ENCODE measurements at places on chromosomes 6 and 20. TPM values are rescaled to one million over a fixed set of nuclear protein-coding genes. Genes with fewer than 3 reads are reported as not detected.

ACSS1 gene
- 0.61 TPM for total RNA-seq

GRCh38 chr20:17431621-17432364 is 99.4 kb downstream of the BFSP1 start:
- H3K27ac ChIP-seq: no peak overlapping the region
- H3K36me3 ChIP-seq: no peaks in the 10 kb centered on the region
- no peak overlapping the region for H3K4me3 ChIP-seq
- no peaks in the 10 kb centered on the region for H3K27me3 ChIP-seq

GRCh38 chr20:64210656-64211369 is 44.7 kb upstream of the PCMTD2 start:
- no peak overlapping the region for H3K27ac ChIP-seq
- H3K4me1 ChIP-seq: no peaks in the 10 kb centered on the region
- no peaks in the 10 kb centered on the region for H3K36me3 ChIP-seq
- H3K4me3 ChIP-seq: no peak overlapping the region
- no peak for DNase-seq
- no peaks in the 10 kb centered on the region for H3K27me3 ChIP-seq

DNA sequence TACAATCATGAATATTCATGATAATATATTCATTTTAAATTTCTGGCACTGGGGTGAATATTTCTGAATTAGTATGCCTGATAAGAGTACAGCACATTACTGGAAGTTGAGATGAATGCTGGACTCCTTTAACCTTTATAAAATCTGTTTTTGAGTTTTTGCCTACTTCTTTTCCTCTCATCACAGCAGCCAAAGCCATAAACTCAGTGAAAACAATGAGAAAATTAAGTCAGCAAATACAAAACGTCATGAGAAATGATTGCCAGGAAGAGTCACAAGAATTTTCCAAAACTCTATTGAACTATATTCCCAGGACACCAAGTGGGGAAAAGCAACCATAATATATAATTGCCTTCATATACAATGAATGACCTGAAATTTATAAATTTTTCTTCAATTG is 837.6 kb downstream of the TBC1D32 start:
- H3K27me3 ChIP-seq: no peaks in the 10 kb centered on the region
- H3K4me1 ChIP-seq: no peaks in the 10 kb centered on the region
- H3K27ac ChIP-seq: no peak overlapping the region
- H3K4me3 ChIP-seq: no peak overlapping the region

VGLL2 gene
- total RNA-seq: not detected

GRCh38 chr6:38316099-38316868 is 323.4 kb downstream of the BTBD9 start:
- no peak overlapping the region for H3K4me3 ChIP-seq
- H3K27me3 ChIP-seq: no peaks in the 10 kb centered on the region
- no peaks in the 10 kb centered on the region for H3K36me3 ChIP-seq
- DNase-seq: no peak
- no peaks in the 10 kb centered on the region for H3K4me1 ChIP-seq
- no peak overlapping the region for H3K27ac ChIP-seq

GRCh38 chr6:108115598-108116058 is 41.1 kb upstream of the OSTM1 start:
- peaks cover 78% of the 10 kb centered on the region for H3K27me3 ChIP-seq
- H3K4me1 ChIP-seq: peaks cover 2% of the 10 kb centered on the region
- DNase-seq: peak; percentile 69
- no peaks in the 10 kb centered on the region for H3K36me3 ChIP-seq

GRCh38 chr20:50373674-50374286 is 136.4 kb upstream of the PTPN1 start:
- no peak overlapping the region for H3K27ac ChIP-seq
- no peak for DNase-seq
- H3K27me3 ChIP-seq: no peaks in the 10 kb centered on the region
- no peaks in the 10 kb centered on the region for H3K4me1 ChIP-seq

DNA sequence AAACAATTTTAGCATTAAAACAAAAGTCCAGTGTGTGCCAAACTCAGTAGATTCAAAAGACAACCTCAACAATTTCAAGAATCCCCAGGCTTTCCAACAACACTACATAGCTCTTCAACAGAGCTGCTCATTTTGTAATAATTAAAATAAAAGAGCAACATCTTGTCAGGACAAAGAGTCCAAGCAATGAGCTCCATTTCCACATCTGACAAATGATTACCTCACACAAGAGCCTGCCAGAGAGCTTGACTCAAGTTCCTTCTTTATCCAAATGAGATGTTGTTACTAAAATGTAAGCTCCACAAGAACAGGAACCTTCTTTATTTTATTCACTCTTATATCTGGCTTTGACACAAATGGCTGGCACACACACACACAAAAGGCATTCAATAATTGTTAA is 449.8 kb downstream of the HACE1 start:
- no peaks in the 10 kb centered on the region for H3K4me1 ChIP-seq
- no peak overlapping the region for H3K4me3 ChIP-seq
- DNase-seq: no peak
- no peak overlapping the region for H3K27ac ChIP-seq
- no peaks in the 10 kb centered on the region for H3K27me3 ChIP-seq

DNA sequence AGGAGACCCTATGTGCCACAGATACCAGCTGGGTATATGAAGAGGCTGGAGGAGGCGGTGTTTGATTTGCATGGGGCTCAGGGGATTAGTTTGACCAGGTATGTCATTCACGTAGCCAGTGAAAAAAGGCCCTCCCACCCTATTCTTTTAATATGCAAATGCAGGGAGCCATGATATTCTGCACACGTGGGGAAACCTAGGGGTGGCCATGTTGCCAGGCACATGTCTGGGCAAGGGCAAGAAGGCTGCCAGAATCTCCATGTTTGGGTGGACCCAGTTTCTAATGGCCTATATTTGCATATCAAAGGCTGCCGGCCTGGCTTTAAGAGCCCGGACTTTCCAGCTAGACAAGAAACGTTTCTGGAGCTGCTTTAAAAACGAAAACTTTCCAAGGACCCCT is 60.4 kb downstream of the SOX4 start:
- H3K4me1 ChIP-seq: peaks cover 4% of the 10 kb centered on the region
- no peak overlapping the region for H3K4me3 ChIP-seq
- no peaks in the 10 kb centered on the region for H3K27me3 ChIP-seq
- peaks cover 15% of the 10 kb centered on the region for H3K36me3 ChIP-seq

MCHR2 gene
- not detected for total RNA-seq

OPRM1 gene
- not detected for total RNA-seq

- no peak for DNase-seq
- peaks cover 3% of the 10 kb centered on the region for H3K27me3 ChIP-seq
- peaks cover 32% of the 10 kb centered on the region for H3K4me1 ChIP-seq
- H3K4me3 ChIP-seq: no peak overlapping the region
- no peaks in the 10 kb centered on the region for H3K36me3 ChIP-seq
Measured at GRCh38 chr20:9576695-9577094, 62.3 kb downstream of the LAMP5 start.

PTK7 gene
- total RNA-seq: 126 TPM

DNA sequence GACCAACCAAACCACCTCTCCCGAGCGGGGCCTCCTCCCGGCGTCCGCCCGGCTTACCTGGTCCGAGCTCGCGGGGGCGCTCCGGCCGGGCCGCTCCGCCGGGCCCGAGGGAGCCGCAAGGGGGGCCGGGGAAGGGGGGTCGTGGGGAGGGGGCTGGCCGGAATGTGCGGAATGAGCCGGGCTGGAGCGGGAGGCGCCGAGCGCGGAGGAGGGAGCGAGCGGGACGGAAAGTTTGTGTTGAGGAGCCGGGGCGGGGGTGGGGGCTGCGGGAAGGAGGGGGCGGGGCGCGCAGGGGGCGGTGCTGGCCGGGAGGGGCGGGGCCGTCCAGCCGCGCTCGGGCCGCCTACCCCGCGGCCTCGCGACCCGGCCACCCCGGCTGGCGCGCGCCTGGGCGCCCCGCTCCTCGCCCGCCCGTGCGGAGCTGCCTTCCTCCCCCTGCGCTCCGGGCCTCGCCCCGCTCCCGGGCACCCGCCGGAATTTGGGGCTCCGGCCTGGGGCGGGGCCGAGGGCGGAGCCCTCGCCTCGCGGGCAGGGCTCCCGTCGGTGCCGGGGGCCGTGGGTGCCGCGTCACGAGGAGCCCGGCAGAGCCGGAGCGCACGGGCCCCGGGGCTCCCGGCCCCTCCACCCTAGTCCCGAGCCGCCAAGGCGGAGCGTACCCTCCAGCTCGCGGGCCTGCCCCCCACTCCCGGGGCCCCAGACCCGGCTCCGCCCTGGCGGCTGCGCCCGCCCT is at the start of gene TEAD3:
Gene TEAD3, minus strand, starts transcription at position 239 of the 730 bp plus-strand sequence.
- DNase-seq: peak; percentile 82
- no peaks in the 10 kb centered on the region for H3K36me3 ChIP-seq
- H3K4me1 ChIP-seq: peaks cover 7% of the 10 kb centered on the region
- H3K27ac ChIP-seq: no peak within 1 kb of the TSS
- H3K27me3 ChIP-seq: no peaks in the 10 kb centered on the region
- H3K4me3 ChIP-seq: peak within 1 kb of the TSS; percentile 87

PRR18 gene
- 0.11 TPM for total RNA-seq

DNA sequence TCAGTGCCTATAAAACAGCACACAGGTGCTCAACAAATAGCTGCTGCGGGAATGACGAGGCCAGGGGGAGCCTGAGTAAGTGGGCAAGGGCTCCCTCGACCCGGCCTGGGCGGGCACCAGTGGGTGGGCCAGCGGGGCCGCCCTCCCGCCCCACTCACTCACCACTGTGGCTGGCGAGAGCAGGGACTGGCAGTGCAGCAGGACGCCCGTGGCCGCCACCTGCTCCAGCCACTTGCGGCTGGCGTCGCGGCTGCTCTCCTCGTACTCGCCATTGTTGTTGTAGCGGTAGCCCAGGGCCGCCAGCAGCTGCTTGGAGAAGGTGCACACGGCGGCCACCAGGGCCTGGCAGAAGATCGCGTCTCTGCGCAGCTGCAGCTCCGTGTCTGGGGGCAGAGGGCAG is 191.5 kb downstream of the PREX1 start:
- H3K4me3 ChIP-seq: no peak overlapping the region
- H3K4me1 ChIP-seq: no peaks in the 10 kb centered on the region
- no peaks in the 10 kb centered on the region for H3K27me3 ChIP-seq
- no peaks in the 10 kb centered on the region for H3K36me3 ChIP-seq
- DNase-seq: no peak

- H3K4me1 ChIP-seq: no peaks in the 10 kb centered on the region
- H3K27ac ChIP-seq: no peak overlapping the region
- DNase-seq: no peak
- peaks cover 2% of the 10 kb centered on the region for H3K36me3 ChIP-seq
- H3K4me3 ChIP-seq: no peak overlapping the region
- H3K27me3 ChIP-seq: no peaks in the 10 kb centered on the region
Measured at GRCh38 chr20:22862671-22863230, 172.4 kb upstream of the SSTR4 start.

DNA sequence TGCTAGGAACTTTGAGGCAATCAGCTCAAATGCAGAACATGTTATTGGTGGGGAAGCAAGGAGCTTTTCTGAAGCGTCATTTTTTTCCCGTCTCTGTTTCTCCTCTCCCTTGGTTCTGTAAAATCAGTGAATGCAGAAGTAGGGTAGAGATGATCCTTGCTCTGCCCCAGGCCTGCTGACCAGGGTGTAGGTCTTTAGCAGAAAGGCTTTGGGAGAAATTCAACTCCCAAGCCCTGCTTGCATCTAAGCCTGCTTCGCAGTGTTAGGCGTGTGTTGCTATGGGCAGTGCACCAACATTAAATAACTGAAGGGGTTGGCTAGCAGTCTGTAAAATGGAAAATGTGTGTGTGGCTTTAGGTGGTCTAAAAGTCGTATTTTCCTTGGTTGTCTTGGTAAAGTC is 45.9 kb downstream of the SASH1 start:
- no peaks in the 10 kb centered on the region for H3K27me3 ChIP-seq
- DNase-seq: no peak
- H3K36me3 ChIP-seq: peaks cover 19% of the 10 kb centered on the region
- peaks cover 6% of the 10 kb centered on the region for H3K4me1 ChIP-seq
- no peak overlapping the region for H3K27ac ChIP-seq

DNA sequence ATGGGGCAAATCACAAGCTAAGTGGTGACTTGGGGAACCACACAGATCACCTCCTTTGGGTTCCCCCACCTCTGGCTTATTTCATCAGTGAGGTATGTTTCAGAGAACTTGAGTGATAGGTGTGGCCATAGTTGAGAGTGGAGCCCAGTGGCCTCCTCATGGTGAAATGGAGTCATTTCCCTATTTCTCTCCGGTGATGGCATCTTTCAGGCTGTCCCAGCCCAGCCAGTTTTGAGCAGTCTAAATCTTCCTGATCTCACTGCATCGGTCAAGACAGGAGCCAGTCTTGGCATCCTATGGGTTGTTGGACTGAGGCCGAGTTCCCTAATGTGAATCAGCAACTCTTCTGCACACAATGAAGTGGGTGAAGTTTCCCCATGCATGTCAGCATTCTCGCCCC is 132.4 kb downstream of the EYA2 start:
- H3K4me3 ChIP-seq: no peak overlapping the region
- no peak overlapping the region for H3K27ac ChIP-seq
- no peaks in the 10 kb centered on the region for H3K27me3 ChIP-seq
- no peaks in the 10 kb centered on the region for H3K4me1 ChIP-seq
- H3K36me3 ChIP-seq: no peaks in the 10 kb centered on the region

ATG5 gene
- 37.2 TPM for total RNA-seq

DNA sequence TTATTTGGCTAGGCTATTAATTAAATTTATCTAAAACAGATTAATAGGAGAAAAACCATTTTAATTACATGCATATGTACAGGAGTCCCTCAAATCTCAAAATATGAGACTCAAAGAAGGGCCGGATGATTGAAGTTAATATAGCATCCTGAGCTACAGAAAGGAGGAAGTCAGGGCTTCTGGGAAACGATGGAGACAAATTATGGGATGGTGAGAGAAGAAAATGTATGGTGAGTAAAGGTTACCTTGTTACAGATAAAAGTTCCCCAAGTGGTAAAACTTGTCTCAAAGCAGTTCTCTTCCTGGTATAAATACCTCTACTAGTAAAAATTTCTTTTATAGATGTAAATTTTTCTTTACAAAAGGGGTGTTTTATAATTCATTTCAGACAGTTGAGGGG is 15.9 kb upstream of the BTN1A1 start:
- no peak overlapping the region for H3K4me3 ChIP-seq
- no peak overlapping the region for H3K27ac ChIP-seq
- no peaks in the 10 kb centered on the region for H3K4me1 ChIP-seq
- no peak for DNase-seq

- no peaks in the 10 kb centered on the region for H3K27me3 ChIP-seq
- peaks cover 11% of the 10 kb centered on the region for H3K36me3 ChIP-seq
- no peak overlapping the region for H3K27ac ChIP-seq
- no peaks in the 10 kb centered on the region for H3K4me1 ChIP-seq
- no peak overlapping the region for H3K4me3 ChIP-seq
Measured at GRCh38 chr20:62879275-62880146, 17.9 kb upstream of the TCFL5 start.

DNA sequence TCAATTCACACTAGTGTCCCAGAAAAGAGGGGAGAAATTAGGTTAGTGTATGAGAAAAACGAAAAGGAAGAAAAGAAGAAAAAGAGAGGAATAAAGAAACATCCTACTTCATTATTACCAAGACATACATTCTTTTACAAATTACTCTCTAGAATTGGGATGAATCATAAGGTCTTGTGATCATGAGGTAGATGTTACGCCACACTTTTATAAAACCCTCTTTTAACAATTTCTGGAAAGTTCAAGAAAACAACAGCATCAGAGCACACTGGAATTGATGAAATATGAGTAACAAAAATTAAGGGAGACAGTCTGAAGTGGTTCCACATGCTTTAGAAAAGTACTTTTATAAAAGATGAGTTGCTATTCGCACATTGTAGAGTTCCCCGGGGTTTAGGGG is 32.6 kb upstream of the NRSN1 start:
- no peak overlapping the region for H3K4me3 ChIP-seq
- no peaks in the 10 kb centered on the region for H3K27me3 ChIP-seq
- H3K36me3 ChIP-seq: no peaks in the 10 kb centered on the region
- DNase-seq: no peak
- H3K4me1 ChIP-seq: no peaks in the 10 kb centered on the region
- no peak overlapping the region for H3K27ac ChIP-seq

BIRC7 gene
- total RNA-seq: 0.31 TPM

TMEM200A gene
- total RNA-seq: 6.4 TPM

GRCh38 chr6:151024597-151024996 is 159.1 kb downstream of the MTHFD1L start:
- no peaks in the 10 kb centered on the region for H3K4me1 ChIP-seq
- no peak overlapping the region for H3K27ac ChIP-seq
- no peaks in the 10 kb centered on the region for H3K27me3 ChIP-seq
